Stimulated activated CD8-positive, alpha-beta memory T cell treated with anti-CD3 and anti-CD28 coated beads, Interleukin-15, amount 100 ng/mL, for 48 hours (primary cell): ENCODE measurements at places on chromosomes 11 and 22.

- DNase-seq: no peak
Measured at GRCh38 chr22:41369424-41369745, 12.4 kb upstream of the TEF start.

DNA sequence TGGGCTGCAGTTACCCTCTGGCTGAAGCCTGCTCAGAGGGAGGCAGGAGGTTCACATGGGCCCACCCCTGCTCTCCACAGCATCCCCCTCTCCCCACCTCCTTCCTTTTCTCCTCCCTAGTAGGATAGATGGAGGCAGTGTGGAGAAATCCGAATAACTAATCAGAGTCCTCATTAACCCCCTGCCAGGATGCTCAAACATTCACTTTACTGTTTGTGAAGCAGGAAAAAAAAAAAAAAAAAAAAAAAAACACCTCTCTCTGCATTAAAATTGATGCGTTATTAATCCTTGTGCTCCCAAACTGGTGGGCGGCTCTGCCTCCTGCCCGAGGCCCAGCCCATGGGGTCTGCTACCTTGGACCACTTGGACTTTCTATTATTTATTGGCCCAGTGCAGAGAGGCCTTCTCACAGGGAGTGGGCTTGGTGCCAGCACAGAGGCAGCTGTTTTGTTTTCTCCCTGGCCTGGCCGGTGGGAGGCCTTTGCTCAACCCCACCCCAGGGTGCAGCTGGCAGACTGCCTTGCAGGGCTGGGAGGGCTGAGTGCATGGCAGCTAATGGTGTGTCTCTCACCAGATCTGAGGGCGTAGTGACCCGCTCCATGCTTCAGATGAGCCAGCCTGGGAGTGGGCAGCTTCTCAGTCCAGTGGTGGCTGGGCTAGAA is 150.7 kb downstream of the PKNOX2 start:
- no peak for DNase-seq

GRCh38 chr11:1568441-1568911 is 3.6 kb downstream of the DUSP8 start:
- no peak for DNase-seq

DNA sequence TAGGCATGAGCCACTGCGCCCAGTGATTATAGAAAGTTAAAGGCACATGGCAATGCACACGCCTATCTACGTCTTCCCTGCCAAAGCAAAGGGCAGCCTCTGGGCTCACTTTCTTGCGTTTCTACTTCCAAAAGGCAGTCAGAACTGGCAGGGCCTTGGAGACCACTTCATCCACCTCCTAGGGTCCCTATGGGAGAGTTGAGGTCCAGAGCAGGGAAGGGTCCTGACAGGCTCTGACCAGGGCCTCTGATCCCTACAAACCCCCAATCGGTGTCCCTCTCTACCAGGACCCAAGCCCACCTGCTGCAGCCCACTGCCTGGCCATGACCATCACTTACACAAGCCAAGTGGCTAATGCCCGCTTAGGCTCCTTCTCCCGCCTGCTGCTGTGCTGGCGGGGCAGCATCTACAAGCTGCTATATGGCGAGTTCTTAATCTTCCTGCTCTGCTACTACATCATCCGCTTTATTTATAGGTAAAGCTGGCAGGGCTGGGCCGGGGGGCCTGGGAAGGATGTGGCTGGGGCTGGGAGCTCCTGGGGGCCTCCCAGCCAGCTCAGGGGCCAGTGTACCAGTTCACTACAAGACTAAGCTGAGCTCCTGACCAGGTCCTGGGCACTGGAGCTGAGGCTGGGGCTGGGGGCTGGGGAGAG is 1.5 kb downstream of the BEST1 start:
- DNase-seq: no peak

GRCh38 chr11:4459500-4459899 is 10.4 kb downstream of the OR52K2 start:
- DNase-seq: no peak

GRCh38 chr11:86069408-86070101 is 671 bp upstream of the PICALM start:
- no peak for DNase-seq

- no peak for DNase-seq
Measured at GRCh38 chr11:92045301-92045700, 179.3 kb upstream of the FAT3 start.

- no peak for DNase-seq
Measured at GRCh38 chr22:48738204-48738980, 1089.3 kb downstream of the BRD1 start.

- no peak for DNase-seq
Measured at GRCh38 chr11:128208329-128209137, 378.8 kb downstream of the ETS1 start.

GRCh38 chr11:112115386-112115785 is 28.7 kb downstream of the SDHD start:
- no peak for DNase-seq

- DNase-seq: no peak
Measured at GRCh38 chr11:82747471-82747870, 13.8 kb upstream of the FAM181B start.

GRCh38 chr11:936199-936598 is 10.5 kb downstream of the AP2A2 start:
- no peak for DNase-seq

GRCh38 chr11:60783141-60783484 is 2.0 kb upstream of the MS4A10 start:
- no peak for DNase-seq

DNA sequence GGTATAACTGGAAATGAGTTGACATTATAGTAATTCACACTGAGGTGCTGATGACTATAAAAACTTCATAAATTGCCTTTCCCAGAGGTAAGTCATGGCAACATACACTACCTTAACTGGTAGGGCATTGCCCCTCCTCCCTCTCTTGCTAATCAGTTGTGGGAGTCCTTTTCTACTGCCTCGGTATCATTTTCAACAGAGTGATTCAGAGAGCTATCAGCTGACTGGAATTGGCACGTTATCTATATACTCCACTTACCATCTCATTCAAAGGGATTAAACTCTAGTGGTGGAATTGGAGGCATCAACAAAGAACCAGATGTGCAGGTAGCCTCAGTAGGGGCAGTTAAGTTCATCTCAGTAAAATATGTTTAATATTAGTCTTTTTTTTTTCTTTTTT is 8.0 kb upstream of the NUP160 start:
- no peak for DNase-seq

DNA sequence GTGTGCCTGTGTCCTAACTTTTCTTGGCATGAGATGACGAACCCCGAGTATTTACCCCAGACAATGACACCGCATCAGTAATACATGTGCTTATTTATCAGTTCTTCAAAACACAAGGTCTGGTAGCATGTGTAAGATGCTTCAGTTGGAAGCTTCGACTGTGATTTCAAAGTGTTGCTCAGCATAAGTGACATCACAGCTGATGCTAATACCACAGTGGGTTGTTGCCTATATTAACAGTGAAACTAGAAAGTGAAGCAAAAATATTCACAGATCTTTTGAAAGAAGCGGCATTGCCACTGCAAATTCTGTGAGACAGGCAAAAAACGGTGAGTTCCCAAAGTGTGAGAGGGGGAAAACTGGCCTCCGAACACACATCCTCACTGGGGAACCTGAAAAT is 18.4 kb upstream of the TTC12 start:
- DNase-seq: no peak

DNA sequence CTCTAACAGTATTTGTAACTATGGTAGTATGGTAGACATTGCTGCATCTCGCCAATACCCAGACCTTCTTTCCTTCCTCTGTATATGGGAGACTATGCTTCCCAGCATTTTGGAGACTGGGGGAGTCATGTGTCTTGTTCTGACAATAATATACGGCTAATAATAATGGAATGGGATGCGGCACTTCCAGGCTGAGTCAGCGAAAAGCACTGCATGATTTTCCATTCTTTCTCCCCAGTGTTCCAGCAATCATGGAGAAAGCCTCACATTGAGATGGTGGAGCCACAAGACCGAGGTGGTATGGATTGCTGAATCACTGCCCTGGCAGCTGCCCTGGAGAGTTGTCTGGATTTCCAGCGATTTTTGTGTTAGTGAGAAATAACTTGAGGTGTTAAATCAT is 77.1 kb upstream of the FIBIN start:
- DNase-seq: no peak

GRCh38 chr11:128301756-128302155 is 285.6 kb downstream of the ETS1 start:
- DNase-seq: no peak

- DNase-seq: no peak
Measured at GRCh38 chr11:69295995-69296889, 2.3 kb downstream of the MYEOV start.

DNA sequence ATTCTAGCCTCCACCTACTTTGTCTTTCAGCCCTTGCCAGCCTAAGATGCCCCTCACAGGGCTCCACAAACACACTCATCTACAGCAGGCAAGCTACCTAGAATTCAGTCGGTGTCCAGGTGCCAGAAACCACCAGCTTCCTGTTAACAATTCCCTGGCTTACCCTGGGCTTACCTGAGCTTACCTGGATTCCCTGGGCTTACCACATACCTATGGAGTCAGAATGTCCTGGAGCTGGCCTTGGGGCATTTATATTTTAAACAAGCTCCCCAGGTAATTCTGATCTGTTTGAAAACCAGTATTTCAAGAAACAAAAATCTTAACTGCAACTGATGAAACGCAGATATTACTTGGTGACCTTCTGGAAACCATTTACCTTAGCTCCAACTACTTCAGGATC is 123.6 kb downstream of the SLC1A2 start:
- DNase-seq: no peak

DNA sequence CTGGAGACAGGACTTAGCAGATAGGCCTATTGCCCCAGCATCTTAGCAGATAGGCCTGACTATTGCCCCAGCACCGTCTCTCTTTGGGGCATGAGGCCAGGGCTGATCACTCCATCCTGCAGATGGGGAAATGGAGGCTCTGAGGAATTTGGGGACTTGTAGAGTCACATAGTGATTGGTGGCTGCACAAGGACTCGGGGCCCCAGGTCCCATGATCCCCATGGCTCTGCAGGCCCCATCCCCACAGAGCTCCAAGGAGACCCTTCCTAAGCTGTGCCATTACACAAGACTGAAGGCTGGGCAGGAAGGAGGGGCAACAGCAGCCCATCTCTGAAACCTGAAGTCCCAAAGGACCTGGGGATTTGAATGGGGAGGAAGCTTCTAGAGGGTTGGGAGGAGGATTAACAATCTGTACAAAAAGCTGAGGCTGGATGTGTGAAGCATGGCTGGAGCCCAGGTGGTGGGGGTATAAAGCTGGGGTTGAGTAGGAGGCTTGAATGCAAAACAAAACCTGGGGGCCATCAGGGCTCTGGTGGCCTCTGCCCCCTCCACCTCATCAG is 1.6 kb downstream of the ARAP1 start:
- DNase-seq: no peak

GRCh38 chr11:16402654-16403447 is 46.5 kb upstream of the SOX6 start:
- DNase-seq: no peak

GRCh38 chr11:46298699-46299433 is 21.4 kb downstream of the CREB3L1 start:
- DNase-seq: no peak

- no peak for DNase-seq
Measured at GRCh38 chr22:17107547-17107810, 13.7 kb downstream of the TMEM121B start.

- no peak for DNase-seq
Measured at GRCh38 chr11:102347462-102348370, 702 bp downstream of the BIRC2 start.

- DNase-seq: no peak
Measured at GRCh38 chr22:42072606-42073330, 1.3 kb upstream of the PHETA2 start.

- DNase-seq: no peak
Measured at GRCh38 chr22:36068776-36069344, 40.2 kb upstream of the RBFOX2 start.

- peak; percentile 47 for DNase-seq
Measured at GRCh38 chr11:71489311-71490043, 36.5 kb downstream of the NADSYN1 start.

GRCh38 chr11:58192229-58192628 is 3.4 kb downstream of the OR9Q2 start:
- DNase-seq: no peak

DNA sequence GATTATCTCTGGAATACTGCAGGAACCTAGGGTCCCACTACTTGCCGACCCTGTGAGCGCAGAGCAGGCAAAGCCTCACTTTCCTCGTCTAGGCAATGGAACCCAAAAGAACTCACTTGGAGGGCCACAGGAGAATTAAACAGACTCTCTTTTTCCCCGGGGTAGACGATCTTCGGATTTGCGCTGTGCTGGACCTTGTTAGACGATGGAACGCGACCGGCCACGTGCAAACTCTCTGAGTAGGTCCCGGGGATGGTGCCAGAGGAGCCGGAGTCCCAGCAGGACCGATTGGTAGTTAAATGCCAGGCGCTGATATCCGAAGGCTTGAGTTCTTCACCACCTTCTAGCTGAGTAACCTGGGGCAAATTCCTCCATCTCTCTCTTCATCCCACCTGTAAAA is 1.0 kb upstream of the SLC1A2 start:
- DNase-seq: no peak

DNA sequence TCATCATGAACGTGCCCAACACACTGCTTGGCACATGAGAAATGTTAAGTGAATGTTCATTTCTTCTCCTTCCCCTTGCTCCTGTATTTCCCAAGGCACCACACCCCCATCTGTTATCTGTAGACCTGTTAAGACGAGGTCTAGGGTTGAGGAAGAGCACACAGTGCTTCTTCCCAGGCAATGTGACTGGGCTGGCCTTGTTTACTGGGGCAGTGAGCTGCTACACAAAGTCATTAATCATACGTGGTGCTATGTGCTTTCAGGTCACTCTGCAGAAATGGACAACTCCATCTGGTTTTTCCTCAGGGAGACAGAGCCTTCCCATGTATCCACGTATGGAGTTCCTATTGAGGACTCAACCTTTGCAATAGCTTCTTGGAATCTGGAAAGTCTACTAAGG is 118.7 kb downstream of the KCNC1 start:
- DNase-seq: no peak

DNA sequence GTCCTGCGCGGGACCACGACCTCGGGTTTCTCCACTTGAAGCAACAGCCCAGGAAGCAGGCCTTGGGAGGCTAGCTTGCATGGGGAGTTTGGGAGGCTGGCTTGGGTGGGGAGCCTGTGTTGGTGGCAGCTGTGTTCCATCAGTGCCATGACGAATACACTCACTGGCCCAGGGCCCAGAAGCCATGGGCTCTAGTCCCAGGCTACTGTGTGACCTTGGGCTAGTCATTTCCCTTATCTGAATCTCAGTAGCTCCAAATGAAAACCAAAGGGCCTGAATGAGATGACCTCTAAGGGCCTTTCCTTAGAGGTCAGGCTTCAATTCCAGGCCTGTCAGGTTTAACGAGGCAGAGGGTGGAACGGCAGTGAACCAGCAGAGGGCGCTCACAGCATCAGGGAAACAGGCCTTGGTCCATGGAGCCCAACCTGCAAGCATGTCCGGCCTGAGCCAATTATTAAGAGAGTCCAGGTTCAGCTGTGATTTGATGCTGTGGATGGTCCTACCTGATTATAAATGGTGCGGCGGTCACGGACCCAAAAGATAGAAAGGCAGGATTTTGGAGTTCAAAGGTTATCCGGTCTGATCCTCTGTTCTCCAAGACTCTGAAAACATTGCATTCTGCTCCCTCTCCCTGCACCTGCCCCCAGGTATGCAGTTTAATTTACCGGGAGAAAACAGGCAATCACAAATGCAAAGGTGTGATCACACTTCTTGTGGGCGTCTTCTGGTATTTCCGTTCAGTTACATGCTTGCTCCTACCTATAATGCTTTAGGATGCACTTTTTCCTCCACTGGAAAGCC is 15.9 kb downstream of the PTPN5 start:
- DNase-seq: peak; percentile 42
